ENCODE measurements at places on chromosomes 11 and 22.

- no peak for DNase-seq
Observed at GRCh38 chr11:28241760-28242159, 133.6 kb downstream of the METTL15 start.

GRCh38 chr22:35380537-35381423, at the start of gene HMOX1:
TSS of gene HMOX1 (plus strand) at chr22:35381096. CDS start at chr22:35381174, 78 bp downstream.
- DNase-seq, result peak; percentile 95

DNA sequence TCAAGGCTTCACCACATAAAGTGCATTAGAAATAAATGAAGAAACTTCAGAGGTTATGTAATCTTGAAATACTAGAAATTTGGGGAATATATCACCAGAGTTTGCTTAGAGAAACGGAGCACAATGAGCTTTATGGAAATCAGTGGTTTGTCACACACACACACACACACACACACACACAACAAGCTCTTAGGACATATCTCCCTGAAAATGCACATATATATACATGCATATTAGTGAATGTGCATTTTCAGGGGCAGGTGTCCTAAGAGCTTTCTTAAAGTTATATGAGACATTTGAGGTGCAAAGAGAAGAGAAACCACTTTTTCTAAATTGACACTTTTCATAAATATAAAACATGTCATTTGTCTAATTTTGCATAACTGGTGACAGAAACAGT, 93.7 kb upstream of the CARD18 start:
- no peak for DNase-seq

- DNase-seq, result no peak
Observed at GRCh38 chr11:88583251-88583650, 245.7 kb upstream of the CTSC start.

DNA sequence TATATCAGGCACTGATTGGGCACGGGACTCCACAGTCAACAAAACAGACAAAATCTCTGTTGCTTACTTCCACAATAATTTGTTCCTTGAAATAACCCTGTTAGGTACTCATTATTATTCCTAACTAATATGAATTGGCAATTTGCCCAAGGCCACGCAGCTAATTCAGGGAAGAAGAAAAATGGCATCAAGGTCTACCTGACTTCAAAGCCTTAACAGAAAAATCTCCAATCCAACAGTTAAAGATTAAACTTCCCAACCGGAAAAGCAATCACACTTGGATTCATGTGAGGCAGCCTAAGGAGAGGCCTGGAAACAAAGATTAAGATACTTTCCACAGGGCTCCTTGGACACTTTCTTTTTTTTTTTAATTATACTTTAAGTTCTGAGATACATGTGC, 68.9 kb downstream of the PRCP start:
- no peak for DNase-seq

DNA sequence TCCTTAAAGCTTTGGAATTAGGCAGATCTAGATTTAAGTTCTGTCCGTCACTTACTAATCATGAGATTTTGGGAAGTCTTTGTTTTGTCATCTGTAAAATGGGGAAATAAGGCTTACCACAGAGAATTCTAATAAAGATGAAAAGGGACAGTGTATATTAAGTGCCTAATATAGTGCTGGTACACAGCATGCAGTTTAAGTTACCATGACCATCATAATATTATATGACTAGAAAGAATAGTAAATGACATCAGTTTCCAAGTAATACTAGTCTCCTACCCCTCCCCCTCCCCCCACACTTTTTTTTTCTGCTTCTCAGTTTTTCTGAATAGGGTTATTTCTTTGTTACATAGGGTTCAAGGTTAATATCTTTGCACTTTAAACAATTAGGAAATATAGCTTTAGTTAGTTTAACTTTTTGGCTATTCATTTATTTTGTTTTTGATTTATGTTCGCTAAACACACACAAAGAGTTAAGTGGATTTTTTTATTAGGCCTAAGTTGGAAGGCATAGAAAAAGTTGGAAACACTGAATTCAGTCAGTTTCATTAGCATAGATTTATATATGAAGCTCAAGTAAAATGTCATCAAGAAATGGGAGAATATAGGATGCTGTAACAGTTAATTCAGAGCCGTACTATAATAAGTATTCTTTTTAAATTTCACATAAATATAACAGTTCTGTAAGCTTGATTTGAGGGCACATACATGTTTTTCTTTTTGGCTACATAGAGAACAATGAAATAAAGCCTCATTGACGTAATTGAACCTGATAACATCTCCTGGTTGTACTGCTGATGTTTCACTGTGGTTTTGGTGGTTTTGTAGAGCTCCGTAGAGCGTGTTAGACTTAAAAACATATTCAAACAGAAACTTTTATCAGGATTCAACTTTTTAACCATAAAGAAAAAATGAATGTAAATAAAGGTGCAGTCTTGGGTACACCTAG, 121.2 kb downstream of the PDE3B start:
- no peak for DNase-seq

- no peak for DNase-seq
Observed at GRCh38 chr22:22890085-22890484, 2.5 kb downstream of the IGLL5 start.

DNA sequence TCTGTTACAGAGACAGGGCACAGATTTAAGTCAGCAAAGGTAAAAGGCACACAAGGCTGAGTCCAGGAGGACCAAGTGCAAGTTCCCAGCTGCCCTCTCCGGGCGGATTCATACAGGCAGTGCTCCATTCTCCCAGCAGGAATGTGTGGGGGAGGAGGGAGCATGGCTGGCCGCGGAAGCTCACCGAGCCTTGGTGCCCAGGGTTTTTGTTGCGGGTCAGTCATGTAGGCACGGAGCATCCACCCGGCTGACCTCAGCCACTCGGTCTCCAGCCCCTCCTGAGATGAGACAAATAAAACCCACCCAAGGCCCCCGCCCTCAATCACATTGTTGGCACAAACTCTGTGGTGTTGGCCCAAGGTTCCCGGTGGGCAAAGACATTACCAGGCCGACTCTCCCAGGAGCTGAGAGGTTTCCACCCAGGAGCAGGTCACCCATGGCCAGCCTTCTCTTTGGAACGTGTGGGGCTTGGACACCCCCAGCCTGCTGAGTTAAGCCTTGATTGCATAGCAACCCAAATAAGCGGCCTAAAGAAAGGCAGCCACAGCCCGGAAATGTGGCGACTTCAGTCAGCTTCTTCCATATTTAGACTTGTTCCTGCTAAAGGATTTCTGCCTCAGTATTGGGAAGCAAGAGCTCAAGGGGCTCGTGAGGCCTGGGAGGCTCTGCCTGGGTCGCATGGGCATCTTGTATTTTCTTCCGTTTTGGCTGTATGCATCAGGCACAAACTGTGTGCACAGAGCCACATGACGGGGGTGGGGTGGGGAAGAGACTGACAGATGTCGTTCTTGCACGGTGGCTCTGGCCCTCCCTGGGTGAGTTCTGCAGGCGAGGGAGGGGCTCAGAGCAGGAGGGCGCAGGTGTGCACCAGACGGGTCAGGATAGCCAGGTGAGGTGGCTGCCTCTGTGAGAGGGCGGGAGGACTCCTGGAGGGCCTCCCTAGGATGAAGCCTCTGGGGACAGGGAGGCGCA, 63.0 kb downstream of the ARHGAP8 start:
- no peak for DNase-seq

- no peak for DNase-seq
Observed at GRCh38 chr11:86681483-86681756, 9.0 kb upstream of the ME3 start.

DNA sequence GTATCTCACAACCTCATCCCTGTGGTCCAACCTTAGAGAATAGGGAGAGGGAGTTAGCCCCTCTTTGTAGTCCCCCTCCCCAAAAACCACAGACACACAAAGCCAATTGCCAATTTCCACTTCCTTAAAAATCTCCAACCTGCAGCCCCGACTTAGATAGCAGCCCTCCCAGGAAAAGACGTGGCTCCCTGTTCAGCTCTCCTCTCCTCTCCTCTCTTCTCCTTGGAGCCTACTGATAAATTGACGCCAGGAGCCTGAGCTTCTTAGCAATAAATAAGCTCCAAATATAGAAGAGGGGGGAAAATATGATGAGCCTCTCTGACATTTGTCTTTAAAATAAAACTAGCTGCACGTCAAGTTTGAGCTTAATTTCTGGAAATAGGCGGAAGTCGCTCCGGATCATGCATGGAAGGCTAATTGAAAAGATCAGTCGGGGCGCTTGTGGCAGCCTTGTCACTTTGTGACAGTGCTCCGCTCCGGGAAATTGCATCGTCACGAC, 7.3 kb downstream of the PAX6 start:
- DNase-seq, result peak; percentile 5

DNA sequence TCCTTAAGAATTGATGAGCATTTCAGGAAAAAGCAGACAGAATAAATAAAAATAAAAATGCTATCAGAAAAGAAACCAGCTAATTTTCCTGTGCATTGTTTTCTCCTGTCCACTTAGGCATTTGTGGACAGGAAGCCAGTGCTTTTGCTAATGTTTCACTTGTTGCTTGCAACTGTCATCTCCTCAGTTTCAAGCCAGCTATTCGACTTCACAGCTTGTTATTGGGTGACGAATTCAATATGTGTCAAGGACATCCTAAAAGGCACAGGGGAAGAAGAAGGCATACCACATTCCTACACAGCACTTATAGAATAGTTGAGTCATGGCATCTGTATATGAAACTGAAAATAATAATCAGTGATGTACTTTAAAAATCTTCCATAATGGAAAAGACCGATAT, 530.6 kb upstream of the KIRREL3 start:
- DNase-seq, result no peak

DNA sequence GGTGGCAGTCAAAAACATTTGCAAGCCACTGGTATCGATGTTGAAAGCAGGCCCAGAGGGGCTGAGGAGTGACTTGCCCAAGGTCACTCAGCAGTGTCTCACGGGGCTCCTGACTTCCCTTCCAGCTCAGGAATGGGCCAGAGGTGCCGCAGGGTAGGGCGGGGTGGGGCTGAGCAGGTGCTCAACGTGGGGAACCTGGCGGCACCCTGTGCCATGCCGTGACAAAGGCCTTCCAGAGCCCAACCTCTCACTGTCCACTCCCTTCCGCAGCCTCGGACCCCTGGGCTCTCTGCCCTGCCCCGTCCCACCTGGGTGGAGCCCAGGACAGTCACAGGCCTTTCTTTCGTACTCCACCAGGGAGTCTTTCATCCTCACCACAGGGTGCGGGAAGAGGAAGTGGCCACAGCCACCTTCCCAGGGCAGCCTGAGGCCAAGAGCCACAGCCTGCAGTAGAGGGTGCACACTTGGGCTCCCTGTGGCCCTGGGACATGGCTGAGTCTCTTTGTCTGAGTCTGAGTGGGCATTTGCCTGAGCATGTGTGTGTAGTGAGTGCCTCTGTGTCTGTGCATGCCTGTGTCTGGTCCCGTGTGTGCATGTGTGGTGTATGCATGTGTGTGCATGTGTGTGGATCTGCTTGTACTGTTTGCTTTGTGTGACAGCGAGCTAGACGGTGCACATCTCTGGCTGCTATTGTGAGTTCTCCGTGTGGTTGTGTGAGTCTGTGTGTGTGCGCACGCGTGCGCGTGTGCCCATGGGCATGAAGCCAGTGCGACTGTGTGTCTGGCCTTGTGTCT, 6.0 kb upstream of the LIF start:
- DNase-seq, result peak; percentile 41

- DNase-seq, result no peak
Observed at GRCh38 chr11:80722629-80723028, 1281.8 kb upstream of the TENM4 start.

- DNase-seq, result no peak
Observed at GRCh38 chr11:10909141-10909883, 51.5 kb upstream of the ZBED5 start.

DNA sequence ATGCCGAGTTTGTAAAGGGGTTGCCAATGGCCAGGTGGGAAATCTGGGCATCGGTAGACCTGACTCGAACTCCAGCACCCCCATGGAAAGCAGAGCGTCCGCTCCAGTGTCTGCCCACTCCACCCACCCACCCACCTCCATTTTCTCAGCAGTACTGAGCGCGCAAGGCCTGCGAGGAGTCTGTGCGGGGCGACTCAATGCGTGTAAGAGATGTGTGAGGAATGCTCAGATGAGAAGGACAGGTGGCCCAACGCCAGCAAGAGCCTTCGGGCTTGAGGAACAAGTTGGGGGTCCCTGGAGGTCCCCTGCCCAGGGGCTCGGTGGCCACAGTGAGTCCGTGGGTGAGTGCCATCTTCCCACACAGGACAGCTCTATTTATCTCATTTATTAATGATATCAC, 50.6 kb downstream of the CERK start:
- DNase-seq, result no peak

DNA sequence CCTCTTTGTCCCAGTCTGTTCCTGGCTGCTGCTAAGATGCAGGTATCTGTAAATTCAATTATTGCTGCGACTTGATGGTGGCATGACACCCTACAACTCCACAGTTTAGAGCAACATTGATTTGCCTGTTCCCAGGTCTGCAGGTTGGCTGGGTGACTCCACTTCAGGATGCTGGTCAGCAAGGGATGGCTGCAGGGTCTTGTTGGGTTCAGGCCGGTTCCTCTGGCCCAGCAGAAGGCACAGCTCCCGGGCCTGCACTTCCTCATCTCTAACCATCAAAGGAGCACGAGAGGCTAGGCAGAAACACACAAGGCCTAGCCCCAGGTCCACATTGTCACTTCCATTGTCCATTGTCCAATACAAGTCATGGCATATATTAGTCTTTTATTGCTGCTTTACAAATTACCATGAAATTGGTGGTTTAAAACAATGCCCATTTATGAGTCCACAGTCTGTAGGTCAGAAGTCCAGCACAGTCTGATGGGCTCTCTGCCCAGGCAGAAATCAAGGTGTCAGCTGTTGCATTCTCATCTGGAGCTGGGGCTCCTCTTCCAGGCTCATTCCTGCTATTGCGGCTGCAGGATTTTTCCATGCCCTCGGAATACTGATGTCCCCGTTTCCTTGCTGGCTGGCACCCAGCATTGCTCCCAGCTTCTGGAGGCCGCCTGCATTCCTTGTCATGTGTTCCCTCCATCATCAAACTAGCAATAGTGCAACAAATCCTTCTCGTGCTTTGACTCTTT, 96.6 kb upstream of the LMO1 start:
- peak; percentile 38 for DNase-seq

DNA sequence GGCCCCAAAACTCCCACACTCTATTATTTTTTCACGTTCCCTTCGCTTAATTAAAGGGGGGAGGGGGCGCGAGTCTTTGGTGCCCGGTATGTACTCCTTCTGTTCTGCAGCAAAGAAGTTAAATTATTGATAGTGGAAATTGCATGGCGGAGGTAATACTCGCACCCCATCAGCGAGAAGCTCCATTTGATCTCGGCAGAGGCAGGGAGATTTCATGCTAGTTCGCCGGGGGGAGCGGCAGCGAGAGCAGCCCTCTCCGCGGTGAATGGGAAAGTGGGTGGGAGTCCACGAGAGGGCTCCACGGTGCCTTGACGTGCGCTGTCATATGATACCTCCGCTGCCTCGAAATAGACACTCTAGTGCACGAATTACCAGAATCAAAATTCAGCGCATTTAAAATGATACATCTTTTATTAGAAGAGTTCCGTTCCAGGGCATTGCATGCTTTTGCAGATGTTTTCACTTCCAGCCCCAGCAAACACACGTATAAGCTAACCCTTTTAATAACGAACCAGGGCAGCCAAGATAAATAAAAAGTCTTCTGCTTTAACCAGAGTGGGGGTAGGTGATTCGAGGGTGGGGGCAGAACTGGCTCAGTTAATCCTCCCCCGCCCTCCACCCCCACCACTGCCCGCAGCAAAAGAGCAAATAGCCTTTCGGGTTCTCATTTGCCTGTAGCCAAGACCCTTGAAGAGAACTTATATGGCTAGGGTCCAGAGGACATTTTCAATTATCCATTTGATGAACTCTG, 1.3 kb upstream of the BDNF start:
- peak; percentile 62 for DNase-seq

- DNase-seq, result peak; percentile 77
Observed at GRCh38 chr11:3905080-3905953, 49.9 kb downstream of the STIM1 start.

Data from stomach (tissue), 19 donors.